ENCODE measurements at places on chromosomes 2 and 18.

GRCh38 chr2:229748950-229749349 lies 34.6 kb upstream of the DNER start:
- no peak for DNase-seq

DNA sequence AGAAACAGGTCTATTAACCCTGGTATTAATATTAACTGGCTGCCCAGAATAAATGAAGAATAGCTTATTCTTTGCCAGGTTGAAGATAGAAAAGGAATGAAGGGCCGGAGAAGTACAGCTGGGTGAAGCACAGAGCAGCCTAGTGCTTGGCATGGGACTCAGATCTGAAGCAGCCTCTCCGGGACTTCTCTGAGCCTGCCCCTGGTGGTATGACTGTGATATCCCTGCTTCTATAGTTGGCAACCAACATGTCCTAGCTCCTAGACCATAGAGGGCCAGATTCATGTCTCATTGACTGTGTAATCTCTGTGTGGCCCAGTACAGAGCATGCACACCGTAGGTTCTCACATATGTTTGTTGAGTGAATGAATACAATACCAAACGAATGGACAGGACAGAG lies 107.8 kb downstream of the MSH2 start:
- DNase-seq: no peak

GRCh38 chr2:119290859-119291587 lies 67.4 kb downstream of the STEAP3 start:
- DNase-seq: peak; percentile 35

- DNase-seq: no peak
Measured at GRCh38 chr2:134601264-134601663, 117.5 kb downstream of the TMEM163 start.

GRCh38 chr2:69013142-69013839 lies at the start of gene ANTXR1:
Gene ANTXR1 (plus strand): TSS chr2:69013179. CDS start chr2:69013500, 321 bp downstream.
- no peak for DNase-seq
